ENCODE measurements at places on chromosomes 16 and 17.

DNA sequence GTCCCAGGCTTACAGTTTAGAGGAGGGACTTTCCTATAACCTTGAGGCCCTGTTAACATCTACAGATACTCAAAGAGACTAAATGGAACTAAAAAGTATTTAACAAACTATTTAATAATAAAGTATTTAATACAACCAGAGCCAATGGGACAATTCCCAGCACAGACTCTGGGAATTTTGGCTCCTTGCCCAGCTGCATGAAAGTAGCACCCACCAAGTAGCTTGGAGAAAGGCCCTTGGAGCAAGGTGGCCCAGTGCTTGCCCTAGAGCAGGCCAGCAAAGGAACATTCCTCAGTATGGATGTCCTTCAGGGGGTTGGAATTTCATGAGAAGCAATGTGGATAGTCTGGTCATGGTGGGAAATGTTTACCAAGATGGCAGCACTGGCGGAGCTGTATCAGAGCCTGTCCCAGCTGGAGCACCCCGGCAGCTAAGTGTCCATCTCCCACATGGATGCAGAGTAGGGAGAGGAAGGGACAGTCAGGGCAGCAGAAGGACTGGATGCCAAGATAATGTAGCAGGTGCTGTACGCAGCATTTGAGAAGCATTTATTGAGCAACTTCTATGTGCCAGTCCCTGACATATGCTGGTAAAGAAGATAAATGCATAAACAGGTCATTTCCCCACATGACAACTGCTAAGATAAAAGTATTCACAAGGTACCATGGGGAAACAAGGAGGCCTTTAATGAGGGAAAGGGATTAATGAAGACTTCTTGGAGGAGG is 5.2 kb upstream of the SMARCD2 start:
- no peak for DNase-seq

GRCh38 chr17:45927247-45927646 is 32.9 kb downstream of the MAPT start:
- DNase-seq: no peak

GRCh38 chr17:80452173-80452915 is 24.1 kb downstream of the NPTX1 start:
- peak; percentile 63 for DNase-seq

DNA sequence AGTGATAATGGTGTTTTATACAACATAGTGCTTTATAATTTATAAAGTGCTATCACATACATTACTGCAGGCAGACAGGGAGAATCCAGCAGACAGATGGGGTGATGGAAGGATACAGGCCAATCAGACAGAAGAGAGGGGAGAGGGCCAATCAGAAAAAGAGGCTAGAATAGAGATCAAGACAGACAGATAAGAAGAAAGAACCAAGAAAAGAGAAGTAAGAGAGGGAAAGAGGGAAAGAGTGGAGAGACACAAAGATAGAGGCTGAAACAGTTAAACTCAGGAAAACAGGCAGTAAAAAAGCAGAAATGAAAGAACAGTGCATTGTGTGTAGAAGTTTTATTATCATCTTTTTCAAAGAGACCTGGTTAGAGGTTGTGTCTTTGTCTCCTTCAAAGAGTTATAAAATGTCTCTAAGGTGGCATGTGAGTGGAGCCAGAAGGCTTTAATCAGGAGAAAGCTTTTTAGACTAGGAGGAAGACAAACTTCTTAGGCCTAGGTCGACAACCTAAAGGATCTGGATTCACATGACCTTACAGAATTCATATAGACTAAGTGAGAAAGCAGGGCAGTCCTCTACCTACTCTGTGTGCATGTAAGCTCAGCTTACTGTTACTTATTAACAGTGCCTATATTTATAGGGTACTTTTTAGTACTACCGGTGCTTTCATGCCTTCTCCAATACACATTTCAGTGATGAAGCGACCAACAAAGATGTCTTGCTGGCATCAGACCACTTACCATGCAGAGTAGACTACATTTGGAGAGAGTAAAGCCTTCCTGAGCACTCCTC is 8.3 kb upstream of the CHD3 start:
- DNase-seq: no peak

DNA sequence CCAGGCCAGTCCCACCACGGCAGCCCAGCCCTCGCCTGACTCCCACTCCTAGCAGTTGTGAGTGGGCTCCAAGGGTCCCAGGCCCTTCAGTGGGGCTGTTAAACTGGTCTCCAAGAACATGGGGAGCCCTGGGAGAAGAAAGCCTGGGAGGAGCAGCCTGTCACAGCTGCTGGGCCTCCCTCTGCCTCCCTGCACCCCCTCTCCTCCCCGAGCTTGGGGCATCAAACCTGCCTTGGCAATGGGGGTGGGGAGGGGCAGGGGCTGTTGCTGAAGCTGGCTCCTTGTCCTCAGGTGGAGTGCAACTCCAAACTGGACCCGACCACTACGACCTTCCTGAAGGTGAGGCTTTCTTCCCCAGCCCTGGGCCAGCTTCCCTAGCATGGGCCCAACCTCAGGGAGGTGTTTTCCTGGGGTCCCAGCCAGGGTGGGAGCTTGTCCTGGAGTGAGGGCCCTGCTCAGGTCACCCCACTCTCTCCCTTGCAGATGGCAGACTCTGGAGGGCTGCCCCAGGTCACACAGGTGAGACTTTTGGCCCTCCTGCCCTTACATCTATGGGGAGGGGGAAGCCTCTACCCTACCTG is 6.6 kb upstream of the SETD6 start:
- no peak for DNase-seq

Data from cerebellar nuclear complex (tissue), 1 donor.